A549 treated with AZD2906 at 1 μM for 4 hours (cell line): ENCODE measurements at places on chromosomes 5 and 9. TPM values are rescaled to one million over a fixed set of nuclear protein-coding genes. Genes with fewer than 3 reads are reported as not detected.

The NPR3 gene
- 14.3 to 19.0 TPM (median 14.8 TPM) in 5 replicates for total RNA-seq

The NEUROG1 gene
- total RNA-seq: not detected in 5 replicates

The MED7 gene
- total RNA-seq: 14.7 to 18.0 TPM (median 15.8 TPM) in 5 replicates

The MLANA gene
- not detected in 5 replicates for total RNA-seq

The CER1 gene
- total RNA-seq: not detected in 5 replicates
